ENCODE measurements at places on chromosomes 5 and 9.

DNA sequence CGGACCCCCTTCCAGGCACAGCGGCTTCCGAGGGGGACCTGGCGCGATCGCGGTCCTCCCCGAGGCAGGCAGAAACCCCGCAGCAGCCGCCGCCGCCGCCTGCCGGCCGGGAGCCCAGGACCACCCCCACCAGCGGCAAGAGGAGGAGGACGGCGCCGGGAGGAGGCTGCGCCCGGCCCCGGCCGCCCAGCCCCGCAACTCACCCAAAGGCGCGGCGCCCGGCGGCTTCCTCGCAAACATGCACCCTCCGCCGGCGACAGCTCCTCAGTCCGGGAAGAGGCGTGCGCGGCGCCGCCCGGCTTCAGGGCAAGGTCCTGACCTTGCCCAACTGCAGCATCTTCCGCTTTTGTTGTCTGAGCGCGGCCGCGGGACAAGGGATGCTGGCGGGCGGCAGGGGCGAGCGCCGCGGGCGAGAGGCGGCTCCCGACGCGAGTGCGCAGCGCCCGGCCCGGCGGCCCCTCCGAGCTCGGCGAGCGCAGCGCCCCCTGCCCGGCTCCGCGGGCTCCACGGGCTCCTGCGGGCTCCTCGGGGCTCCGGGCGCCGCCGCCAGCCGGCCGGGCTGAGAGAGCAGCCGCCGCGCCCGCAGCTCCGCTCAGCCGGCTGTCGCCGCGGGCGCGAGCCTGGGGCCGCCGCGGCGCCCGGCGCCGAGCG, 507 bp downstream of the CTNND2 start:
- peak overlapping the region; percentile 80 for H3K4me3 ChIP-seq
- DNase-seq: peak; percentile 73
- H3K36me3 ChIP-seq: no peaks in the 10 kb centered on the region
- peaks cover 35% of the 10 kb centered on the region for H3K4me1 ChIP-seq

GRCh38 chr9:111668026-111668573, 6.7 kb downstream of the GNG10 start:
- H3K27me3 ChIP-seq: no peaks in the 10 kb centered on the region
- no peak overlapping the region for H3K27ac ChIP-seq
- peaks cover 1% of the 10 kb centered on the region for H3K4me1 ChIP-seq
- no peak for DNase-seq

- H3K4me1 ChIP-seq: peaks cover 9% of the 10 kb centered on the region
- H3K4me3 ChIP-seq: no peak overlapping the region
- no peaks in the 10 kb centered on the region for H3K36me3 ChIP-seq
- H3K27me3 ChIP-seq: no peaks in the 10 kb centered on the region
- peak; percentile 16 for DNase-seq
These were observed 319.7 kb downstream of the GLIS3 start for GRCh38 chr9:3980212-3980611.

GRCh38 chr9:98634685-98635336, 73.9 kb downstream of the GABBR2 start:
- no peaks in the 10 kb centered on the region for H3K4me1 ChIP-seq
- DNase-seq: no peak
- H3K4me3 ChIP-seq: no peak overlapping the region
- H3K27ac ChIP-seq: no peak overlapping the region
- H3K27me3 ChIP-seq: no peaks in the 10 kb centered on the region

DNA sequence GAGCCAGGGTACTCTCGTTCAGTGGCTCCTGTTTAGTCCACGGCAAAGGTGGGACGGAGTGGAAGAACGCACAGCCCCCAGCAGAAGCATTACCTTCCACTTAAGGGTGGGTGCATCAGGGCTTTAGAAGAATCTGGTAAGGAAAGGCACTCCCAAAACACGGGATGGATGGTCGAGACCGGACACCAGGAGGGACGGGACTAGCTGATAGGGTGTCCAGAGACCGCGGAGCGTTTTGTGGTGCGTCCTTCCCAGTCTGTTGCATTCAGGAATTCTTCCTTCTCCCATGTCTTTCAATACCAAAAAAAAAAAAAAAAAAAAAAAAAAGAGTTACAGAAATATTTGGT, 545 bp upstream of the CTSV start:
- H3K4me1 ChIP-seq: peaks cover 6% of the 10 kb centered on the region
- H3K27me3 ChIP-seq: peaks cover 10% of the 10 kb centered on the region
- peaks cover 25% of the 10 kb centered on the region for H3K36me3 ChIP-seq
- peak overlapping the region; percentile 95 for H3K27ac ChIP-seq
- peak overlapping the region; percentile 86 for H3K4me3 ChIP-seq

GRCh38 chr5:42514754-42515153, 91.5 kb downstream of the GHR start:
- H3K27ac ChIP-seq: no peak overlapping the region
- H3K36me3 ChIP-seq: no peaks in the 10 kb centered on the region
- peaks cover 12% of the 10 kb centered on the region for H3K4me1 ChIP-seq
- no peak overlapping the region for H3K4me3 ChIP-seq
- DNase-seq: peak; percentile 49

- no peak for DNase-seq
- no peaks in the 10 kb centered on the region for H3K36me3 ChIP-seq
- H3K27me3 ChIP-seq: no peaks in the 10 kb centered on the region
- no peak overlapping the region for H3K27ac ChIP-seq
- H3K4me3 ChIP-seq: no peak overlapping the region
These were observed 277.9 kb downstream of the GAS1 start for GRCh38 chr9:86669422-86669821.

- no peak overlapping the region for H3K4me3 ChIP-seq
- H3K4me1 ChIP-seq: peaks cover 10% of the 10 kb centered on the region
These were observed 31.4 kb downstream of the HMGCR start for GRCh38 chr5:75368391-75368790.

GRCh38 chr5:181235689-181236366, 7.9 kb downstream of the RACK1 start:
- H3K4me1 ChIP-seq: peaks cover 10% of the 10 kb centered on the region
- DNase-seq: no peak
- peak overlapping the region; percentile 86 for H3K27ac ChIP-seq
- peaks cover 52% of the 10 kb centered on the region for H3K36me3 ChIP-seq
- no peak overlapping the region for H3K4me3 ChIP-seq

- no peaks in the 10 kb centered on the region for H3K27me3 ChIP-seq
- DNase-seq: no peak
- H3K36me3 ChIP-seq: no peaks in the 10 kb centered on the region
These were observed 205.1 kb upstream of the SGCD start for GRCh38 chr5:156121882-156122281.

GRCh38 chr9:109477258-109478050, 20.7 kb downstream of the PTPN3 start:
- no peak for DNase-seq
- H3K27ac ChIP-seq: no peak overlapping the region
- no peaks in the 10 kb centered on the region for H3K36me3 ChIP-seq
- no peaks in the 10 kb centered on the region for H3K4me1 ChIP-seq
- no peak overlapping the region for H3K4me3 ChIP-seq
- no peaks in the 10 kb centered on the region for H3K27me3 ChIP-seq

DNA sequence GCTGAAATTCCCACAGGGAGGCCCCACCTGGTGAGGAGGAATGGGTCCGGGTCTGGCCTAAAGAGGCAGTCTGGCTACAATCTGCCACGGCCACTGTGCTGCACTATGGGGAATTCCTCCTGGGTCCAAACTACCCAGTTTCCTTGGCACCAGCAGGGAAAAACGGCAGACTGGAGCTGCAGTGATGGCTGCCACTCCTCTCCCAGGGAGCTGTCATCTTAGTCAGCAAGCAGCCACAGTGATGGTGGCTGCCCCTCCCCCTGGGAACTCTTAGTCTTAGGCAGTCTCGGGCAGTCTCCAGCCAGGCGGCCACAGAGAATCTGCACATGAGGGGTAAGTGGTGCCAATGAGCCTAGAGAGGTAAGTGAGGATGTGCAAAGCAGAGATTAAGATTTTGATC, 205.8 kb downstream of the TMEM38B start:
- no peaks in the 10 kb centered on the region for H3K36me3 ChIP-seq
- no peaks in the 10 kb centered on the region for H3K27me3 ChIP-seq
- H3K27ac ChIP-seq: no peak overlapping the region
- no peak overlapping the region for H3K4me3 ChIP-seq
- no peaks in the 10 kb centered on the region for H3K4me1 ChIP-seq

DNA sequence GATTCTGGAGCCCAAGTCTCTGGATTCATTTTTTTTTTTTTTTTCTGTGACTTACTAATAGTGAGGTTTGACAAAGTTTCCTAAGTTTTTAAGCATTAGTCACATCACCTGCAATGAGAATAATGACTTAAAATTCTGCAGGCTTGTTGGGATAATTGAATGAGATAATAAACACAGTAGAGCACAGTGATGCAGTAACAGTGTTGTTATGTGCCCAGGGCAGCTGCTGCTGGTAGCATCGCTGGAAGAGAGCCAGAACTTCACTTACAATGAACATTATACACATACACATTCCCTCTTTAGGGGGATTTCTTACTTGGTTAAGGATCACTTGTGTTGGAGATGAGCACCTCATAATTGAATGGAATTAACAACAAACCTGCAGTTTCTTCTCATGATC, 78.9 kb downstream of the ALDH7A1 start:
- H3K36me3 ChIP-seq: no peaks in the 10 kb centered on the region
- no peak for DNase-seq
- peaks cover 7% of the 10 kb centered on the region for H3K4me1 ChIP-seq
- no peaks in the 10 kb centered on the region for H3K27me3 ChIP-seq

GRCh38 chr5:9313751-9314150, 232.1 kb downstream of the SEMA5A start:
- peak; percentile 44 for DNase-seq
- no peaks in the 10 kb centered on the region for H3K4me1 ChIP-seq
- no peaks in the 10 kb centered on the region for H3K36me3 ChIP-seq
- no peaks in the 10 kb centered on the region for H3K27me3 ChIP-seq
- H3K27ac ChIP-seq: no peak overlapping the region
- H3K4me3 ChIP-seq: no peak overlapping the region

- no peak for DNase-seq
- H3K36me3 ChIP-seq: no peaks in the 10 kb centered on the region
- no peaks in the 10 kb centered on the region for H3K27me3 ChIP-seq
- no peak overlapping the region for H3K27ac ChIP-seq
- no peak overlapping the region for H3K4me3 ChIP-seq
- no peaks in the 10 kb centered on the region for H3K4me1 ChIP-seq
These were observed 341.5 kb downstream of the OSTF1 start for GRCh38 chr9:75429531-75430475.

DNA sequence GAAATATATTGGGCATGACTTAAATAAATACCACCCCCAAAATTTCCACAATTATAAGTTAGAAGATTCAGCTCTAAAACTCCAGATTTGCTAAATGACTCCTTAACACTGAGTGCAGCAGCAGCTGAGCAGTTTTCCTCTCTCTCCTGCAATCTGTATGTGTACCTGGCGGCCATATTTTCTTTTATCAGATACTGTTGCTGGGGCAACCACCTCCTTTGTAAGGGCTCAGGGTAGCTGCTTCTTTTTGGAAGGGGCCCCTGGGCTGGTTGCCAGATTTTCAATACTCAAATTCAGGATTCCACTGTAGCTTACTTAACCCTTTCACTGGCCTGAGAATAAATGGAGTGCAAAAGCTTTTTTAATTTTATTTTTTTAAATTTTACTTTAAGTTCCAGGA, 197.0 kb downstream of the TAF11L14 start:
- H3K4me3 ChIP-seq: no peak overlapping the region
- DNase-seq: peak; percentile 6
- no peaks in the 10 kb centered on the region for H3K36me3 ChIP-seq
- no peak overlapping the region for H3K27ac ChIP-seq
- H3K27me3 ChIP-seq: no peaks in the 10 kb centered on the region
- H3K4me1 ChIP-seq: no peaks in the 10 kb centered on the region

GRCh38 chr5:278646-279045, 7.2 kb downstream of the PDCD6 start:
- peaks cover 5% of the 10 kb centered on the region for H3K36me3 ChIP-seq
- DNase-seq: no peak

- H3K4me3 ChIP-seq: no peak overlapping the region
- H3K36me3 ChIP-seq: no peaks in the 10 kb centered on the region
- no peak overlapping the region for H3K27ac ChIP-seq
- H3K4me1 ChIP-seq: no peaks in the 10 kb centered on the region
These were observed 9.2 kb downstream of the PRR16 start for GRCh38 chr5:120473332-120473731.

- H3K36me3 ChIP-seq: no peaks in the 10 kb centered on the region
- H3K4me3 ChIP-seq: no peak overlapping the region
- no peak for DNase-seq
- H3K27ac ChIP-seq: no peak overlapping the region
These were observed 451.3 kb upstream of the KLF4 start for GRCh38 chr9:107940616-107941595.

DNA sequence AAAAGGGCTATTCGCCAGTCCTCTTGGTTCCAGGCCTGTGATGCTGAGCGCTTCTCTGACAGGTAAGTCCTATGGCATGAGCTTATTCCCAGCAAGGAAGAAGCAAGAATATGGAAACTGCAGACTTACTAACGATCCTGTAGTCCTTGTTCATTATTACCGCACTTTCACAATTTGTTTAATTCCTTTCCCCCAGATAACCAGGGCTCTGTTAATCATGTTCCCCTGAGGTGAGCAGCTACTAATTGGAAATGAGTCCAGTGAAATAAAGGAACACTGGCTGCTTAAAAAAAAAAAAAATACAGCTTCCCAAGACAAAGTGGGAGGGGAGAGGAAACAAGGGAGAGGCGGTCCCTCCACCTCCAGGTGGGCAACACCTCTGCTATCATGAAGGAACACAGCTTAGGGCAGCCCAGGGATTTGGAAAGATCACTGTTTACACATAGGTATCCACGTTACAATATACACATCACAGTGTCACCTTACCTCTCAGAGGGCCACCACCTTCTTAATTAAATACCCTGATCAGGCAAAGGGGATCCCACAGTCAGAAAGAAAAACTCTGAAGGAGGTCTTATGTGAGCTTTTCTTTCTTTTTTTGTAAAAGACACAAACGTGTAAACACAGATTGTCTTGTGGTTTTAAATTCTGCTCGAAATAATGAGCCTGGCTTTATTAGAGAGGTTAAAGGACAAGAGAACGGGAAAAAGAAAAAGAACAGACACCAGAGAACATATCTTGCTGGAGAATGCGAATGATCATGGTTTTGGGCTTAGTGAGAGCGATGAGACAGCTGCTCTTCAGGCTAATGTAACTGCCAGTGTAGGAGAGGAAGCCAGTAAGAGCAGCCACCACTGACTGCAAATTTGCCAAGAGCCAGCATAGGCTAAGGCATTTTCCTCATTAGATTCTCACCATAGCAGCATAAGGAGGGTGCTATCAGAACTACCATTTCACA, 258.6 kb downstream of the CRB2 start:
- no peak overlapping the region for H3K27ac ChIP-seq
- DNase-seq: no peak
- peaks cover 11% of the 10 kb centered on the region for H3K4me1 ChIP-seq
- no peak overlapping the region for H3K4me3 ChIP-seq
